Fibroblast of upper back skin (primary cell): ENCODE measurements at places on chromosomes 2 and 18.

- no peak for DNase-seq
These were observed 81.8 kb upstream of the ADAM23 start for GRCh38 chr2:206361407-206362045.

DNA sequence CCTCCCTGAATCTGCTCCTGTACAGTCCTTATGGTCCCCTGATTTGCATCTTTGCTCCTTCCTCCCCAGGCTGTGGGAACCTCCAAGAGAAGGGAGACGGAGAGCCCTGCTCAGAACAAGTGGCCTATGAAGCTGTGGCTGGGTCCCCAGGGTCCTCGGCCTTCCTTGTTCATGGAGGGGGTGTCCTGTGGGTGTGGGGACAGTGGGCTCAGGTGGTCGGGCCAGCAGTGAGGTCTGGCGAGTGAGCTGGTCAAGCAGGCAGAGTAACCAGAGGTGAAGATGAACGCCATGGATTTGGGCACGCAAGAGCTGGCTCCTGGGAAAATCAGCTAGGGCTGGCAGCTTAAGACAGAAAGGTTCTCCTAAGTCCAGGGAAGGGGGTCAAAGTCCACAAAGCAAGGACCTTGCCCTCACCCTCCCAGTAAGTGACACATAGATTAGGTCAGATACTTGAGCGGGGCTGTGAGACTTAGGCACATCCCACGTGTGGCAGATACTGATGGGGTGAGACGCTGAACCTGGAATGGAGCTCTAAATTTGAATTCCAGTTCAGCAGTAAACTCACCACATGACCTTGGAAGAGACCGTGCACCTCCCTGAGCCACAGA, 24.8 kb downstream of the GNLY start:
- no peak for DNase-seq

DNA sequence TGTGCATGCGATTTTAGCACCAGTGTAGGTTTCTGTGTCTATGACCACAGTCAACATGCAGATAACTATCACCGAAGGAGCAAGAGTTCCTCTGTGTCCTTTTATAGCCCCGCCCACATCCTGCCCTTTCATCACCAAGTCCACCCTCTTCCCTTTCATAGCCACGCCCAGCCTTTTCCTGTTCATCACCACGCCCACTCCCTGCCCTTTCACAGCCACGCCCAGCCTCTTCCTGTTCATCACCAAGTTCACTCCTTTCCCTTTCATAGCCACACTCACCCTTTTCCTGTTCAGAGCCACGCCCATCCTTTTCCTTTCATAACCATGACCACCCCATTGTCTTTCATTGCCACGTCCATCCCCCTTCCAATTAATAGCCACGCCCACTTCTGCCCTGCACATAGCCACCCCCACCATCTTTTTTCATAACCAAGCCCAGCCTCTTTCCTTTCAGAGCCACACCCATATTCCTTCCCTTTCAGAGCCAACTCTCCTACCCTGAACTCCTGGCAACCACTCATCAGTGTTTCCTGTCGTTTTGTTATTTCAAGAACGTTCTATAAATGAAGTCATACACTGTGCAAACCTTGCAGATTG, 273.9 kb downstream of the MYT1L start:
- DNase-seq: no peak

DNA sequence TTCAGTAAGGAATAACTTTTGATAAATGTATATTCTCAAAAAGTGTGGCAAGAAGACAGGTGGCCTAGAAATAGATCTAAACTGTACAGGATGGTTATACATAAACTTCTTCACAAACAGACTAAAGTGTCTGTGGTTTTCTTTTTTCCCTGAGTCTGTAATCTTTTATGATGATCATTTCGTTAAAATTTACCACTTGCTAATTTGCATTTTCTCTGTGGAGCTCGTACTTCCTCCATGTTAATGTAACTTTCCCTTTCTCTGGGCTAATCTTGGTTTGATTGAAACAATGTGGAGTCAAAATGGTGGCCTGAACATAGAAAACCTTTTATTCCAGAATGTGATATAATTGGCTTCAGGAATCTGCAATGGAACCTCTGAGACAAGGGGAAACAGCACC, 166.2 kb downstream of the FTCDNL1 start:
- no peak for DNase-seq

- no peak for DNase-seq
These were observed 3.7 kb downstream of the HTRA2 start for GRCh38 chr2:74533464-74533863.

GRCh38 chr2:135337071-135337470, 193.9 kb downstream of the ZRANB3 start:
- DNase-seq: no peak

DNA sequence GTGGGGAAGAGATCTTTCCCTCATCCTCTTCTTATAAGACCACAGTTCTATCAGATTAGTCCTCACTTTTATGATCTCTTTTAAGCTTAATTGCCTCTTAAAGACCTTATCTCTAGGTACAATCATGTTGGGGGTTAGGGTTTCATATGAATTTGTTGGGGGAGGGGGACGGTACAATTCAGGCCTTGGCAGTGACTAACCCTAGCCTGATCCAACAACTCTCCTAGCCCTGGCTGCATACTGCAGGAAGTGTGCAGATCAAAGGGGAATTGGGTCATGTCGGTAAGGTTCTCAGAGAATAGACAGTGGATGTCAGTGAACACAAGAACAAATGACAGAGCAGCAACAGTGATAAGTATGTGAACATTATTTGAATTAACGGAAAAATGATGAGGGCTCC, 16.4 kb downstream of the CAPN13 start:
- no peak for DNase-seq

DNA sequence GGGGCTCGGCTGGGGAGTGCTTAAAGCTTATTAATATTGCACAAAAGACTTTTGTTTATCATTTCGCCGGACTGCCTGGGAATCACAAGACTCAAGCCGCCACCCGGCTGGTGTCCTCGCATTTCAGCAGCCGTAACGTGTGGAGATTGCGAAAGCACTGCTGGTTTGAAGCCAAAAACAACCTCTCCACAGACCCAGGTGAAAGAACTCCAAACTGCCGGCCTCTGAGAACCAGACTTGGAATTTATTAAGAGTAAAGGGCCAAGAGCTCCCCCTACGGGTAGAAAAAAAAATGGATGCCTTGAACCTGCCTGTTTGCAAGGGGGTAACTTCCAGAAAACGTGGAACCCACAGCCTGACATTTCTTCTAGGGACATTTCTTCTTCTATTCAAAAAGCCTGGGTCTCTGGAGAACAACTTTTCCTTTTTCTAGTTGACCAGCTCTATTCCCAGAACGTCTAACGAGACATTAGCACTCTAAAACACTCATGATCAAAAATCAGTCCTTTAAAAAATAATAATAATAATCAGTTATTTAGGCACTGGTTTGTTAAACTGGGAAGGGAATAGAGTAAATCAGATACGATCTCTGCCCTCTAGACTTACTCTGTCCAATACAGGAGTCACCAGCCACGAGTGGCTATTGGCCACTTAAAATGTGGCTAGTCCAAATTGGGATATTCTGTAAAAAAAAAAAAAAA, 216.3 kb downstream of the C1D start:
- peak; percentile 92 for DNase-seq

DNA sequence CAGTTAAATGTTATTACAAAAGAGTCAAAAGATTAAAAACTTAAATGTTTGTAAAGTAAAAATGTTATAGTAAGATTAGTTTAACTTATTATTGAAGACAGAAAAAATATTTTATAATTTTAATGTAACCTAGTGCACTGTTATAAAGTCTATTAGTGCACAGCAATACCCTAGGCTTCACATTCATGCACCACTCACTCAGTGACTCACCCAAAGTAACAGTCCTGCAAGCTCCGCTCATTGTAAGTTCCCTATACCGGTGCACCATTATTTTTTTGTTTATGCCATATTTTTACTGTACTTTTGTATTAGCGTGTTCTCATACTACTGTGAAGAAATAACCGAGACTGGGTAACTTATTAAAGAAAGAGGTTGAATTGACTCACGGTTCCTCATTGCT, 759.7 kb upstream of the CDH7 start:
- DNase-seq: no peak

DNA sequence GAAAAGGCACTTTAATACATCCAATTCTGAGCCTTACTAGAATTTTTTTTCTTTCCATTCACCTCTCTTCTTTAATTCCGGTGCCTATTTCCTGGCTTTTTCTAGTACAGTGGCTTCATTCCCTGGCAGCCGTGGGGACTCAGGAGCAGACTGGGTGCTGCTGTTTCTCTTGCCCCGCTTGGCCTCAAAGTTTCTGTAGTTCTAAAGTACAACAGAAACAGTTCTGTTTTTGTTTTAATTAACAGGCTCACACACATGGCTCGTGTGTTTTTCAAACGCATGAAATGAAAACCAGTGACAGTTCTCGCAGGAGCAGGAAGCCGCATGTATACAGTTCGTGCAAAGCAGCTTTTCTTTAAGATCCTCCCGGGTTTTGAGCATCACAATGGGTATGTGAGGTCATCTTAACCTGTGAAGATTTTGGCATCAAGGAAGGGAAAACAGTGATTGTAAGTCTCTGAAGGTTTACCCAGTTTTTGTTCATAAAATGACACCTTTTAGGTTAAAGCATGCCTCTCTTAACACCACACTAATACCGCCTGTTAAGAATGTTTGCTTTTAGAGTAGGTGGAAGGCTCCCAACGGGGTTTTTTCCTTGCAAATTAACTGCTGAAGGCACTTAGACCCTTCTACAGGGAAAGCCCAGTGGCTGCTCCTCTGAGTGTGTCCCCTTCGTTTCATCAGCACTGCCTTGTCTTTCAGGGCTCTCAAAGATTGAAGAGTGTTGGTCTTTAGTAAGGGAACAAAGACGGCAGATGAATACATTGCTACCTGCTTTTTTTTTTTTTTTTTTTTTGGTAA, 5.8 kb downstream of the FZD7 start:
- no peak for DNase-seq

DNA sequence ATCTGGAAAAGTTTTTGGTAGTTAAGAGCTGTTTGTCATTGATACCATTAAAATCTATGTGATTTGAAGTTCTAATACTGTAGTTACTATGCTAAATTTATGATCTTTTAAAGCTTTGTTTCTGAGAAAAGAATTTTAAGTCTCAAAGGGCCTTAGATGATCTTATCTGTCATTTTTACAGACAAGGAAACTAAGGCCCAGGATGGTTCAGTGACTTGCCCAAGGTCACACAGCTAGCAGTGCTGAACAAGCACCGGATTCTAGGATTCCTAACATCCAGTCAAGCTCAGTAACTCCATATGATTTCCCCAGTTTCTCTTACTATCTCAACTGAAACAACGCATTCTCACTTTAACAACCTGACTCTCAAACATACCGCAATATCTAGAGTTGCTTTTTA, 37.7 kb downstream of the PELI1 start:
- DNase-seq: no peak

DNA sequence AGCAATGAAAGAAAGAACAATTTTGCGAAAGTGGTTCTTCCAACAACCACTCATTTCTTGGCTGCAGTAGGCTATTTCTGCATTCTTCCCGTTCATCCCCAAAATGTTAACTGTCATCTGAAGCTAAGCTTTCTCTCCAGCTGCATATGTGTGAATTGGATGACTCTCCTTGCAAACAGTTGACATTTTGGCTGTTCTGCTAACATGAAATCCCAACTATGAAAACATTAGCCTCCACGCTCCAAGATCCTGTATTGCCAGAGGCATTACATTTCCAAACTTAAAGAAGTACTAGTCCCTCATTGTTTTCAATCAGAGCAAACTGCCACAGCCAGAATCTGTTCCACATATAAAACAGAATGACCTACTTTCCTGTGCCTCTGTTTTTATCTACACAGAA, 88.5 kb downstream of the TGIF1 start:
- no peak for DNase-seq

DNA sequence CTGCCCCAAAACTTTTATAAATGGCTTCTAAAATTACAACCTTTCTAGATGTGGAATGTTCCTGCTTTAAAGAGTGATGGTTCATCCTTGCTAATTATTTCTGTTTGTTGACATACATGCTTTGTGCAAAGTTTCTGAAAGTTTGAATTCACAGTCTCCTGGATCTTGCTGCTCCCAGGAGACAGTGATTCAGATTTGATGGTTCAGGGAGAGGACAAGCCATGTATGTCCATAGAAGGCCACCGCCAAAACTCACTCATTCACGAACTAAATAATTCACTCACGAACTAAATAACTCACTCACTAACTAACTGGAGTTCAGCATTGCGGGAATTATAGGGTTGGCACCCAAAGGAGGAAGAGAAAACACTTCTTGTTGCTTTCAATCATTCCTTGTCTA, 416.5 kb upstream of the ZEB2 start:
- DNase-seq: no peak

DNA sequence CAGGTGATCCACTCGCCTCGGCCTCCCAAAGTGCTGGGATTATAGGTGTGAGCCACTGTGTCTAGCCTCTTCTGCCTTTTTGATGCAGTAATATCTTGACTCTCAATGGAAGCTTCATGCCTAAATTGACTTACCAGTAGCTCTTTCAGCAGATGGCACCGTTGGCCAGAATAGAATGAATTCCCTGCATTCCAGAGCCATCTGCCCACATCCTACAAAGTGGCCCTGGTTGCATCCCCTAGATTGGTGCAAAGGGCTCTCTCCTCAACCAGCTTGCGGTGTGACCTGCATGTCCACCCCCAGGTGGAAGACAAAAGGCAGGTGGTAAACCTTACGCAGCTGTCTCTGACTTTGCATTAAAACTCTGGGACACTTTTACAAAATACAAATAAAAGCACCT, 4.4 kb upstream of the PARD6G start:
- DNase-seq: no peak

DNA sequence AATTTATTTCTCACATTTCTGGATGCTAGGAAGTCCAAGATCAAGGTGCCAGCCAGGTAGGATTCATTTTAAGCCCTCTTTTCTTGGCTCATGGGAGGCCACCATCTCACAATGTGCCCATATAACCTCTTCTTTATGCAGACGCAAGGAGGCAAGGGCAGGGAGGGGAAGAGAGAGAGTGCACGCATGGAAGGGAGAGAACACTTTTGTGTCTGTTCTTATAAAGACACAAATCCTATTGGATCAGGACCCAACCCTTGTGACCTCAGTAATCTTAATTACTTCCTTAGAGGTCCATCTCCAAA, 32.5 kb downstream of the CMPK2 start:
- no peak for DNase-seq

GRCh38 chr2:241724259-241724974, 10.0 kb upstream of the D2HGDH start:
- no peak for DNase-seq

DNA sequence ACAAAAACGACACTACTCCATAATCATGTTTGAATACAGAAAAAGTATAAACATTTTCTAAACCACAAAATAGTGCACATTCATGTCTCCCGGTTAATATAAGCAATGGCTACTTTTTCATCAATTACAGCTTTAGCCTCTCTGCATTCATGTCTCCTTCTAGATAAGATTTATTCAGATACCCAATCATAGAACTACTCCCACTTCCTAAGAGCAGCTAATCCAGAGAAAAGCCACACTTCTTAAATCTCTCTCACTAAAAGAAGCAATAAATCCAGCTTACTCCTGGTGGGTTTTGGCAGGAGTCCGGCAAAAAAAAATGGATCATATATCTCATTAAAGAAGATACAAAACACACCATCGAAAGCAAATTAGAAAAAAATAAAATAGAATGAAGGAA, 20.1 kb downstream of the DSEL start:
- no peak for DNase-seq

- peak; percentile 20 for DNase-seq
These were observed 43.9 kb upstream of the NEMP2 start for GRCh38 chr2:190578158-190579057.
